ENCODE measurements at places on chromosomes 7 and 10. TPM values are rescaled to one million over a fixed set of nuclear protein-coding genes. Genes with fewer than 3 reads are reported as not detected.

DNA sequence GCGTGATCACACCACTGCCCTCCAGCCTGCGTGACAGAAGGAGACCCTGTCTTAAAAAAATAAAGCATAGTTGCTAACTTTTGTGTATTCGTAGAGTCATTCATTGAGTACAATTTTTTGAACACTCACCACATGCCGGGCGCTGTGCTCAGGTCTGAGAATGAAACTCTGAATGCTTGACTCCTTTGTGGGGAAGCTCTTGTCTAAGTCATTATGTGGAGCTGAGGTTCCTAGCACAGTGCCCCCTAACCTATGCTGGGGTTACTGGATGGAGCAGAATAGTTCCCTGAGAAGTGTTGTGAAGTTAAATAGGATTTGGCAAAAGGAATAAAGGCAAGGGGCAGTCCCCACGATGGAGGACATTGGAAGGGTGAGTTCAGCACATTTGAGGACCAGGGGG lies 123.3 kb downstream of the CELF2 start:
- DNase-seq = no peak

DNA sequence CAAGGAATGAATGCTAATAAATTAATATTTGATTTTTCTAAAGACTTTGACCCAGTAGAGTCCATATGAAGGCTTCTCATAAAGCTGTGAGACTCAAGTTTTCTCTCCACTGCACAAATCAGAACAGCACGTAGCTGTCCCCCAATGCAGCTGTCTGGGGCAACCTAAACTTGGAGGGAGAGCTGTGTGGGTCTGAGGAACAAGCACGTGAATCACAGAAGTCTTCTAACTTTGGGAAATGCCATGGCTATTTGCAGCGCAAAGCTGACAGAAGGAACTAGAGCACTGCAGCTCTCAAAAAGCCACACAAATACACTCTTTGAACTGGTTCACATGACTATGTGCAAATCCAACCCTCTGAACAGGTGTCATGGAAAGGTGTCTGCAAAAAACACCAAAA lies 47.9 kb downstream of the COL1A2 start:
- DNase-seq = no peak

- DNase-seq = peak; percentile 2
Measured at GRCh38 chr10:24415455-24416125, 206.7 kb downstream of the KIAA1217 start.

GRCh38 chr10:4243651-4244050 lies 458.6 kb upstream of the KLF6 start:
- peak; percentile 96 for DNase-seq

DNA sequence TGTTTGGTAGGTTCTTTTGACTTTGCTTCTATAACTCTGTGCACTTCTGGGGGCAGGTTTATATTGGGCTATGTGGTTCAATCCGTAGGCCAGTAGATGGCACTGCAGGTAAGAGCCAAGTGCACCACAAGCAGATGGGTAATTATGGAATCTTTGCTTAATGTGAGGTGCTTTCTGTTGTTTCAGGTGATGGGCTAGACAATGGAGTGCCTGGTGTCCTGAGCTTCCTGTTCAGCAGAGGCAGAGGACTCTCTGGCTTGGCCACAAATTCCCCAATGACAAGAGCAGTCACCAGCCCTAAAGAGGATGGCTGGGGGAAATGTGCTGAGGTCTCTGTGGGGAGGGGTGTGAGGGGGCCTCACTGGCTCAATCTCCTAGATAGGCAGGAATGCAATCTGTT lies 455.0 kb downstream of the CCSER2 start:
- DNase-seq = peak; percentile 16

DNA sequence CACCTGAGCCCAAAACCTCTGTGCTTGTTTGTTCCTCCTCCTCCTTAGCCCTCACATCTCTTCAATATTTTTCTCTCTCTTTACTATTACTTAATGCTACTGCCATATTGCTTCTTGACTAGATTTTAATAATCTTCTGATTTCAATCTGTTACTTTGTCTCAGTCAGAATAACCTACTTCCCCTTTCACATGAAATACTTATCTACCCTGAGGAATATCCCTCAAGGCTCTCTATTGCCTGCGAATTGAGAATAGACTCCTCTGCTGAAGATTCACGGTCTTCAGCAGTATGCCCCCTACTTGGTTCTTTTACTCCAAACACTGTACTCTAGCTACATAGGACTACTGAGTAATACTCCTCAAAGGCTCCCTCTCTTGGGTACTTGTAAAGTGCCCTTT lies 430.3 kb downstream of the AUTS2 start:
- DNase-seq = no peak

- DNase-seq = no peak
Measured at GRCh38 chr10:30705101-30705624, 75.6 kb upstream of the LYZL2 start.

GRCh38 chr10:86952106-86952505 lies 5.3 kb downstream of the MMRN2 start:
- no peak for DNase-seq

DNA sequence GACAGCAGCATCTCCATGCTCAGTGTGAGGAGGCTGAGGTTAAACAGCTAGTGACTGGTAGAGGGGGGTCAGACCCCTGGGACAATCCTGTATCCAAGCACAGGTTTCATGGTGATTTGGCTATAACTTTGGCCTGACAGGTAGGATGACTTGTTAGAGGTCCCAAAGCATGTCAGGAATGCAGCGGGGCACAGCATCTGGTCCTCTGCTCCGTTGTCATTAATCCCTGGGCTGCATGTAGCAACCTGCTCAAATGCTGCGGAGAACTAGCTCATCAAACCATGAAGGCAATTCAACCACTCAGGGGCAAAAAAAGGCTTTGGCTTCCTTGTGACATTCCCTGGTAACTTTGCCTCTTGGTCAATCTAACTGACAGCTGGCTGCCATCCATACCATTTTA lies 26.8 kb downstream of the WNT2 start:
- no peak for DNase-seq

DNA sequence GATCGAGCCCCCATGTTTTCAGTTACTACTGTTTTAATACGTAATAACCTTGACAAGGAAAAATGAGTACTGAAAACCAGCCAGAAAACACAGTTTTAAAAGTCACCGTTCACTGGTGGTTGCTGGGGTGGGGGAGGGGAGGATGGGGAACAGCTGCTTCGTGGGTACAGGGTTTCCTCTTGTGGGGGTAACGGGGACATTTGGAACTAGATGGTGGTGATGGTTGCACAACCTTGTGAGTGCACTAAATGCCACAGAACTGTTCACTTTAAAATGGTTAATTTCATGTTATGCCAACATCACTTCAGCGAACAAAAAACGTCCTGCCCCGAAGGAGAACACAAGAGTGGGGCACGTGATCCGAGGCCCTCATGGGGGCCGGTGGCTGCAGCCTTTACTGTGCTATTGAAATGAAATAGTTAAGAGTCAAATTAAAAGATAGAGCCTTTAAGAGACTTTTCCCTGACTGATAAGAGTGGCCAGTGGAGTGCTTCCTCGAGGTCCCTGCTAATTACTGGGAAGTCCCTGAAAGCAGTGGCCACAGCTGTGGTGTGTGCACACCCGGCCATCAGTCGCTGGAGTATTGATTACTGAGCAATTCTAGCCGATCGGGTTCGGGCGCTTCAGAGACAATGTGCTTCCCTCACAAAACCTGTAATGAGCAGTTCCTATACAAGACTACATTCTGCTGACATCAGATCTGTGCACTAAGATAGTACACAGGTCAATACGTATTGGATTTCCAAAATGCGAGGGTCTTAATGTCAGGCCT lies 80.3 kb downstream of the EBF3 start:
- DNase-seq = no peak

GRCh38 chr7:95318501-95319100 lies 5.7 kb downstream of the PON1 start:
- no peak for DNase-seq

DNA sequence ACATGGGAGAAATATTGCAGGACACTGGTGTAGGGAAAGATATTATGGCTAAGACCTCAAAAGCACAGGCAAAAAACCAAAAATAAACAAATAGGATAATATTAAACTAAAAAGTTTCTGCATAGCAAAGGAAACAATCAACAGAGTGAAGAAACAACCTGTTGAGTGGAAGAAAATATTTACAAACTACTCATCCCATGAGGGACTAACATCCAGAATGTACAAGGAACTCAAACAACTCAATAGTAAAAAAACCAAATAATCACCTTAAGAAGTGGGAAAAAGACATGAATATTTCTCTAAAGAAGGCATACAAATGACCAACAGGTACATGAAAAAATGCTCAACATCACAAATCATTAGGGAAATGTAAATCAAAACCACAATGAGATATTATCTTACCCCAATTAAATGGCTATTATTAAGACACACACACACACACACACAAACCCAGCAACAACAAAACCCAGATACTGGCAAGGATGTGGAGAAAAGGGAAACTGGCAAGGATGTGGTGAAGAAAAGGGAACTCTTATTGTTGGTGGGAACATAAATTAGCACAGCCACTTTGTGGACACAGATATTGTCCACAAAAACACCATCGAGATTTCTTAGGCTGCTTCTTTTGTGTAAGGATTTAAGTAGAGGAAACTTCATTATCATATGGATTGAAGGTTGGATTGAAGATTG lies 9.8 kb upstream of the RAB18 start:
- no peak for DNase-seq

GRCh38 chr7:148472406-148472805 lies 118.2 kb upstream of the C7orf33 start:
- DNase-seq = no peak

DNA sequence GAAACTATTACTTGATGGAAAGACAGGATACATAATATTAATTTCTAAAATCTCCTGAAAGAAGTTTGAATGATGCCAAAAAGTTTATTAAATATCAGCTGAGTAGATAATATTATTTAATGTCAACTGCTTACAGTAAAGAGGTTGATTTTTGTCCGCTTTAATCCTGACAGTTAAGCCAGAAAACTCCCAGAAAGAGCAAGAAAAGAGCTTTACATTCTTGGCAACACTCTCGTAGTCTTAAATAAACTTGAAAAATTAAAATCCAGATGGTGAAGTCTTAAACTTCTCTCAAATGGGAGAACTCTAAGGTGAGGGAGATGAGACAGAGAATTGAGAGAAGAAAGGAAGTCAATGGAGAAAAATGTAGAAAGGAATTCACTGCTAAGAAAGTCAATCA lies 199.3 kb upstream of the PLXDC2 start:
- DNase-seq = no peak

Gene BTBD16
- not detected for total RNA-seq

Gene VWC2
- total RNA-seq = not detected

Gene CCL24
- not detected for total RNA-seq

Gene TLX1
- not detected for total RNA-seq

Gene RNF133
- 2.0 TPM for total RNA-seq

Gene SAMD8
- 36.9 TPM for total RNA-seq

Gene NANOS1
- 0.09 TPM for total RNA-seq

Gene FAM25A
- not detected for total RNA-seq

Gene BCAP29
- total RNA-seq = 109 TPM

Gene LIPK
- not detected for total RNA-seq

Gene ADARB2
- total RNA-seq = not detected

Gene CRHR2
- total RNA-seq = not detected

Gene NET1
- 21.1 TPM for total RNA-seq
